HTR-8/SVneo (cell line): ENCODE measurements at places on chromosomes 12 and 14.

DNA sequence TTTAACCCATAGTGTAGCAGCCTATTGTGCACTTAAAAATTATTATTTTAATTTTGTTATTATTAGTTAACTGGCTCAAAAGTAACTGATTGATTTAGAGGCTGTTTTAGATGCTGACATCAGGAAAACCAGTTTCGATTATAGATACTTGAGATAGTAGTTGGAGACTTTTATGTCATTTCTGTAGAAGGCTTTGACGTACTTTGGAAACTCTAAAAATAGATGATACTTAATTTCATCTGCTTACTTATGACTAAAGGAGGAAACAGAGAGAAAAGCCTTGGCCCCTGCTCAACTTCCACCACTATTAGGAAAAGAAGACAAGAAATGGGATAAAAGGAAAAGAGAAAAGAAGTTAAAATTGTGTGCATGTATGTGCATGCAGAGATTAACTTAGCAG is 219.3 kb upstream of the HMGA2 start:
- no peak for DNase-seq

DNA sequence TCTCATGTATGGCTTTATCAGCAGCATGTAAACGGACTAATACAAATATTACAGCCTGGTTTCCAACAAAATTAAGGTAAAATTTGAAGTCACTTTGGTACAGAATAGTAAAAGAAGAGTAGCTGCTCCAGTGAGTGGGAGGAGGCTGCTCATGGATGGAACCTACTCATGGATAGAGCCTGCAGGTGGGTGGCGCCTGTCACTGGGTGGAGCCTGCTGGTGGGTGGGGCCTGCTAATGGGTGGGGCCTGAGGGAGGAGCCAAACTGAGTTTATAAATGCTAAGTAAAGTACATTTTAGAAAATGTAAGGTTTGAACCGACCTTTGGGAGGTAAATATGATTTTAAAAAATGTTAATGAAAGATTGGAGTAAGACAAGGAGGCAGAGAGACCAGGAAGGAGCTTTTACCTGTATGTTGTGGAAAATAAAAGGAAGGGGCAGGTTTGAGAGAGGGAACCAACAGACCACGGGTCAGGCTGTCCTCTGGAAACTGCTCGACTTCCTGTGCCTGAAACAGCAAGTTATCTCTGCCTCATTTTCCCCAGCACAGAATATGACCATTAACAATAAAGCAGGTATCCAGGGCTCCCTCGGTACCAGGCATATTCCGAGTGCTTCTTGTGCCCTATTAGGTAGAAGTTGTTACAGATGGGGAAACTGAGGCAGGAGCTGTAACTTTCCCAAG is 55.9 kb upstream of the SEL1L start:
- DNase-seq: no peak

DNA sequence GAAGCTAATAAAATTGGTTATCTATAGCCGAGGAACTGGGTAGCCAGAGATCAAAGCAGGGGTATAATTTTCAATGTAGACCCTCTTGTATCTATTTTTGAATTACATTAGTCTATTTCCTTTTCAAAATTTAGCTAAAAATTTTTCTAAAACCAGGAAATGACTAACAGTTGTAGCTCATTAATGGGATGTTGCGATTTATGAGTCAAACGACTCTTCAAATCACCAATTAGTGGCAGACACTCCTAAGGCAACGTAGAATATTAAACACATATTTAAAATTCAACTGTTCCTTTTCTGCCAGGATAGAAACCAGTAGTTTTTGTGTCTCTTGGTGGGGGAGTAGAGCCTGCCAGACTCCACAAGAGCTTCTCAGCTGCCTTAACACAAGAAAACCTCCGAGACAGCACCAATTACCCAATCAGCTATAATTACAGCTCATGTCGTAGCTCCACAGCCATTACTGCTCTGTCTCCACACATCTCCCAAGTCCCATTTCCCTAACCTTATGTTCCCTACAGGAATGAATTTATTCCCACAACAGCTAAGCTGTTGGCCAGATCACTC is 26.9 kb downstream of the GCN1 start:
- no peak for DNase-seq

DNA sequence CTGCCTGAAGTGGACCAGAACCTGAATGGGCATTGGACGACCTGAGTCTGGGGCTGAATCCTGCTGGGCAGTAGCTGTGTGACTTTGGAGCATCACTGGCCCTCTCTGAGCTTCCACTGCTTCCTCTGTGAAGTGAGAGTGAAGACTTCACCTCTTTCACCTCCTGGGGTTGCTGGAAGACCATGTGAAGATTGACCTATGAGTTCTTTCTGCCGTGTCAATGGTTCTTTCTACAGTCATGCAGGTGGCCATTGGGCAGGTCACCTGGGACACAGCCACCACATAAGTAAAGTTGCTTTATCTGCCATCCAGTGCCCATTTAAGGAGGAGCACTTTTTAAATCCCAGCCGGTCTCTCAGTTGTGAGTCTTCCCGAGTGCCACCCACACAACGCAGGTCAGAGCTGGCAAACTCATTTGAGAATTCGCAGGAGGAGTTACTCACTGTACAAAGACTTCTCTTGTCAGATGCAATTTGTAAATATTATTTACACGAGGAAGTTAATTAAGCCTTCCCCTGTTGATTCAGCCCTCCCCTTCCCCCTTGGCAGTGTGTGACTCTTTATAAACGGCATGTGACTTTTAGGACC is 74.8 kb upstream of the TCL1B start:
- DNase-seq: no peak

DNA sequence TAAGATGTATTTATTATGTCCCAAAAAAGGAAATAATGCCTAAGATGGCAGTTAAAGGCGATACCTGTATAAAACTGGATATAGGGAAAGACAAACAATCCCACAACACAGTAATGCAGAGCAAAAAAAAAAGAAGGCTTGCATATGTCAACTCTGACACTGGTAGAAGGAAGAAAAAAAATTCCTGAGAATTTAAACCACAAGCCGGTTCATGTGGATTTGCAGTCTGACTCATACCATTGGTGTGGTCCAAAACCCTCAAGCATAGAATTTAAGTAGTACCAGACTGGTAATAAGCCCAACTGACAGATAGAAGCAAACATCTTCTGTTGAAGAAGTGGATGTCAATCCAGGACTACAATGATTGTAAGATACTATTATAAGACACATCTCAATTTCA is 7.2 kb downstream of the DNAI7 start:
- DNase-seq: peak; percentile 48

DNA sequence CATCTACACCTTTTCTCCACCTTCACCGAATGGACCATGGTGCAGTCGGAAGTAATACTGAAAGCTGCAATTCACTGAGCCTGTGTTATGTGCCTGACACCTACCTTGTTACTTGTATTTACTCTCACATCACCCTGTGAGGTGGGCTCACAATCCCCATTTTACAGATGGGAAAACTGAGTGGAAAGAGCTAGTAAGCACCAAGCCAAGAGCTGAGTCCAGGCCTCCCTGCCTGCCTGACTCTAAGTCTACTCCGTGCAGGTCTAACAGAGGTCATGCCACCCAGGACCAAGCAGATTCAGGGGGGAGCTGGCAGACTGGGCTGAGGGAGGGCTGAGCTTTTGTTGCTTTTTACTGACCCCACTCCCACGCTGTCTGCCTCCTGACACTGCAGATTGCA is 29.1 kb upstream of the TC2N start:
- no peak for DNase-seq

DNA sequence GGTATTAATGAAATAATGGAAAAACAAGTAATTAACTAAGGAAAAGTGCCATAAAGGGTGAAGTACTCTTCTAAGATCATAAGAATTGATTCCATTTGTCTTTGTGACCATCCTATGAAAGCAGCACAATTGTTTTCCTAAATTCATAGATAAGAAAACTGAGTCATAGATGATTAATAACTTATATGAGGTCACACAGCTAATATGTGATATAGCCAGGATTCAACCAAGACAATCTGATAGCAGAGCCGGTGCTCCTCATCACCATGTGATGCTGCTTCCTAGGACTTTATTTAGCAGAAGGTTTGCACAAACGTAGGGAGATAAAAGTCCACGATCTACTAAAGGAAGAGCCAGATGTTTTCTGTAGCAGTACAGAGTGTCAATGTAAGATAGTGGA is 181.5 kb upstream of the SYT1 start:
- DNase-seq: no peak

DNA sequence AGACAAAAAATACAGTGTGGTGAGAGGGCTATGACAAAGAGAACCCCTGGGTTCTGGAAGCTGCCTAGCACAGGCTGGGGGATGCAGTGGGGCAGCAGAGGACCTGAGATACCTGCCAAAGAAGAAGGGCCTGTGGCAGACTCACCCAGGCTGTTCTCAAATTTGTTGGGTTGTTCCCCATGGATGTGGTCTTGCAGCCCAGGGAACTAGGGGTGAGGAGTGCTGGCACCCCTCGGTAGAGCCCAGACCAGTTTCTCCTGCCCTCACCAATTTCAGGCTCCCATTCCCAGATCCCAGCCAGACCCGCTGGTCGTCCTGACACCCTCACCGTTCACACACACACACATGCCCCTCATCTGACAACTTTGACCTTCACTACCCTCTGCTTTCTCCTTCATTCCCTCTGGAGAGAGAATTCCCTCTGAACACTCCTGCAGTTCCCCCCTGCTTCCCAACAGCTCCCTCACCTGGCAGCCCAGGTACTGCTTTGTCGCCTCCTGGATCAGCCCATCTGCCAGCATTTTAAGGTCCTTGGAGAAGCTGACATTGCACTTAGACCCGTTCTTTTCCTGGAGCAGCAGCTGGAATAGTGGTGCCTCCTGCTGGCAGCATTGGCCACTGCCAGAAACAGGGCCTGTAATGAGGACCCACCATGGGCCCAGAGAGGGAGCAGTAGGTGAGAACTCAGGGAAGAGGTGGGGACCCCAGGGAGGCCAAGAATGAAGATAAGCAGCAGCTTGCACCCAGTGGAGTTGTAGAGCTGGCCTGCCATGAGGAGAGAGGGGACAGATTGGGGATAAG is 5.9 kb upstream of the GDF11 start:
- no peak for DNase-seq

DNA sequence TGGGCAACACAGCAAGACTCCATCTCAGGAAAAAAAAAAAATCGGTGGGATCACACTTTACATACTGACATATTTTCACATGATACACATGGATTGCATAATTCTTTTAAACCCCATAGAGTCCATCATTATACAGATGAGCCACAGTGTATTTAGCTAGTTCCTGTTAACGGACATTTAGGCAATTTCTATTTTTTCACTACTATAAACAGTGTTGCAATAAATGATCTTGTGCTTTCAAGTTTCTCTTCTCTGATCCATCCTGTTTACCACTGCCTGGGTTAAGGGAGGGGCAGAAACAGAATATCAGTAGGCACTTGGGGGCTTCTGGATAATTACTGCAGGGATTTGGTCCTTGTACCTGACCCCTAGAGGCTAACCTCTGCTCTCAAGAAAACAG is 43.4 kb upstream of the SPTLC2 start:
- DNase-seq: no peak

- DNase-seq: peak; percentile 31
These were observed 32.4 kb downstream of the ANO2 start for GRCh38 chr12:5912437-5913334.

GRCh38 chr14:35879151-35879648 is 53.1 kb downstream of the BRMS1L start:
- no peak for DNase-seq

DNA sequence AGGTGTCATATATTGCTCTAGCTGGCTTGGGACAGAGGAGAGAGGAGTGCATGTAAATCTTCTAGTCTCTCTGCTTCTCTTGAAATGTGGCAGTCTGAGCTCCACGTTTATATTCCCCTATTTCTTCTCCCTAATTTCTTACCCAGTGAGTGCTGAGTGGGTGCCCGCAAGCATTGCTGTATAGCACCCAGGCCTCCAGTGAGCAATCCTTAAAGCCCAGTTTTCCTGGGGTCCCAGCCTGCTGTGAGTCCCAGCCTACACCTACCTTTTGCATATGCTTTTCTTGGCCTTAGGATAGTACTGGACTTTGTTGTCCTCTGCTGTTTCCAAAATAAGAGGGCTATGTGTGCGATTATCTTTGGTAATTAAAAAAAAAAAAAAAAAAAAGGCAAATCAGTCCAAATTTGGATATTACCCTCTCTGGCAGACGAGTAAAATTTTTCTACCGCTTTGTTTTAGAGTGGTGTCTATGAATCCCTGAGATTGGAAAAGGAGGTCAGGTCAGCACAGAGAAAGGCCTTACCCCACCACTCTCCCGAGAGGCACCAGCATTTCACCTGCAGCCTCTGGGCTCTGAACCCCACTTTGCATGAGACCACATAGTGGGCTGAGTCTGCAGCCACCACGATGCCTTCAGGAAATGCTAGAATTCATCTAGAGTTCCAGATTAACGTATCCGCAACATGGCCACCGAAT is 1.1 kb downstream of the MGST1 start:
- DNase-seq: no peak

GRCh38 chr14:60506010-60506409 is 2.9 kb upstream of the SIX6 start:
- DNase-seq: no peak

GRCh38 chr14:23468704-23469126 is 788 bp upstream of the NGDN start:
- DNase-seq: no peak

DNA sequence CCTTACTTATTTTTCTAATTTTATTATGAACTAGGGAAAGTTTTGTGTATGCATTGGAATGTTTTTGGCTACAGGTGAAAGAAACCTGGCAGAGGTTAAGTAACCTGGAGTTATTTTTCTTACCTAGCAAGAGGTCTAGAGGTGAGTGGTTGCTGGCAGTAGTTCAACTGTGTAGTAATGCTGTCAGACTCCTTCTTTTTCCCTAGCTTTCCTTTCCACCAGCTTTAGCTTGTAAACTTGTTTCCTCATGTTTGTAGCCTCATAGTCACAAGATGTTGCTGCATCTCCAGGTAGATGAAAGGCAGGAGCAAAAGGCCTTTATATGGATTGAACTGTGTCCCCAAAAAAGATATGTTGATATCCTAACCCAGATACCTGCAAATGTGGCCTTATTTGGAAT is 105.1 kb upstream of the AMIGO2 start:
- no peak for DNase-seq

GRCh38 chr14:71399057-71399487 is 491.8 kb downstream of the PCNX1 start:
- no peak for DNase-seq

- DNase-seq: peak; percentile 91
These were observed 8.1 kb upstream of the P2RX7 start for GRCh38 chr12:121124402-121125109.

DNA sequence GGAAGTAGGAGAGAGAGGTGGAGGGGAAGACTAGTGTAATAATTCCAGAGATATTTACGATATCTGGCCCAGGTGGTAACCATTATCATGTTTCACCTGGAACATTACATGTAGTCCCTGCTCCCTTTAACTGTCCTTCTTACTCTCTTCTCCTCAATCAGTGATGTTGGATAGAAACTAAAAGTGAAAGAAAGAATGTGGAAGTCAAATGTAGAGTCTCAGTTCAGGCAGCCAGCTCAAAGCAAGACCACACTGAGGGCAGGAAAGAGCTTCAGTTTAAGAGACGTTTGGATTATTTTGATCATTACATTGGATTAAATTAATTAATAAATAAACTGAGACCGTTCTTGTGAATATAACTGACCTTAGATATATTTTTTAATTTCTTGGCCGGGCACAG is 594.4 kb downstream of the FLRT2 start:
- no peak for DNase-seq
